ENCODE measurements at places on chromosomes 1 and 21.

DNA sequence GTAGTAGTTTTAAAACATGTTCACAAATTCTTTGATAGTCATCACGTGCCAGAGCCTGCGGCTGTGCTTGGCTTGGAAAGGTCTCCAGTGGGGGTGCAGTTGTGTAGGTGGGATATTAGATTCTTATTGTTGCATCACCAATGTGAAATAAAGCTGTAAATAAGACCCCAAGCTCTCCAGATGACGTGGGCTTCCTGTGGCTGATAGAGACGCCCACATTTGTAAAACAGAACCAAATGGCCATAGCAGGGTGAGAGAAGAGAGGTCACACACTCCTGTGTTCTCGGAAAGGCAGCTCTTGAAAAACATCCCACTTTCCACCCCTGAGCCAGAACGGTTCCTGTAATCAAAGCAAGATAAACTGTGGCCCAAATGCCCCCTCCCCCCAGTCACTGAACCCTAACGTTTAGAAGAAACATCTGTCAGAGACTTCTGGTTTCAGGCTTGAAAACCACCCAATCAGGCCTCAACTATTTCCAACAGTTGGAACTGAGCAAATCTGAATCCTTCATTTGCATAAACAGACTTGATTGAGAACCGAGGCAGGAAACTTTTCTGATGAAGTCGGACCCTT is 6.6 kb upstream of the NTPCR start:
- no peak for DNase-seq

GRCh38 chr1:91635763-91636162 is 135.1 kb downstream of the CDC7 start:
- no peak for DNase-seq

GRCh38 chr1:10557714-10558113 is 83.0 kb downstream of the PEX14 start:
- DNase-seq = no peak

DNA sequence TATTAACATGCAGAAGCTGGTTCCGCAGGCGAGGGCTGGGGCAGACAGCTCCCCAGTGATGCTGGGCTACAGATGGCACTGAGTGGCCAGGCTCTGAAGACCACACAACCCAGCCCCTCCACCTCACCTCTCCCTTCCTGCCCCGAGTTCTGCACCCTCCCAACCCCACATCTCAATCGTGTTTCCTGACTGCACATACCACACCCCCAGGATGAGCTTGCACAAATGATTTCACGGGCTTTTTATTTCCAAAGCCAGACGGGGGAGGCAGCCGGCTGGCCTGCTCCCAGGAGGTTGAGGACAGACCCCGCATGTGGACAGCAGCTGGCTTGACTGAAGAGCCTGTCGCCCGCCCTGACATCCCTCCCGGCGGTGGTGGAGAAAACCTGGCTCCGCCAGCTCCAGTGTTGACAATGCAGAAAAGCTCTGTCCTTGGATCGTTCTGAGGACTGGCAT is 21.4 kb upstream of the ALDH4A1 start:
- DNase-seq = no peak

DNA sequence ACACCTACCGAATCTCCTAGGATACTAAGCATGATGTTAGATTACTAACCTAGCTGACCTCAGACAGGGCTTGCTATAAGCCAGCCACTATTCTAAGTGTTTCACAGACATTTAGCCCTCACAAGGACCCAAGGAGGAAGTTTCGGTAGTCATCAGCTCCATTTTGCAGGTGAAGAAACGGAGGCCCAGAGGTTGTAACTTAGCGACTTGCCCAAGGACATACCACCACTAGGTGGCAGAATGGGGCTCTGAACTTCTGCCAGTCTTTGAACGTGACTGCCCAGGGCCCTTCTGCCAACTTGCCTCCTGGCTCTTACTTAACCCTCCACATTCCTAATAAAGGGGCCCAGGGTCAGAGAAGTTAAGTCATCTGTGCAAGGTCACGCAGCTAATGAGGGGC is 283.5 kb downstream of the C1orf94 start:
- DNase-seq = peak; percentile 9

DNA sequence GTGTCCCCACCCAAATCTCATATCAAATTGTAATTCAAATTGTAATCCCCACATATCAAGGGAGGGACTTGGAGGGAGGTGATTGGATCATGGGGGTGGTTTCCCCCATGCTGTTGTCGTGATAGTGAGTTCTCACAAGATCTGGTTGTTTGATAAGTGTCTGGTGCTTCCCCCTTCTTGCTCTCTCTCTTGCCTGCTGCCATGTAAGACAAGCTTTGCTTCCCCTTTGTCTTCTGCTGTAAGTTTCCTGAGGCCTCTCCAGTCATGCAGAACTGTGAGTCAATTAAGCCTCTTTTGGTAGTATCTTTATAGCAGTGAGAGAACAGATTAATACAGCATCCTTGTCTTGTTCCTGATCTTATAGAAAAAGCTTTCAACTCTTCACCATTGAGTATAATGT is 6.5 kb upstream of the LRRC39 start:
- no peak for DNase-seq

DNA sequence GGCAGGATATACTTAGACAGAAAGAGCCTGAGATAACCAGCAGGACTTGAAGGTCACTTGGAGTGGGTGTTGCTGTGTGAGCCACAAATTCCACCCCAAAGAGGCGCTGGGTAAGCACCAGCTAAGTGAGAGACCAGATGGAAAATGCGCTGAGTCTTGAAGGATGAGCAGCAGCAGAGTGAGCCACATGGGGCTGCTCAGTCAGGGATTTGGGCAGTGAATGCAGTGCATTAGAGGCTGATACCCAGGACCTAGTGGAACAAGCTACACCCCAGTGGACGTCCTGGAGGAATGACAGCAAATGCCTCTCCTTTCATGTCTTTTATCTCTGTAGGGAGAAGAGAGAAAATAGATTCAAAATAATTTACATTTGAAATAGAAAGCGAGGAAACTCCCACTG is 11.3 kb downstream of the GRIK1 start:
- no peak for DNase-seq

GRCh38 chr1:30005972-30006619 is 717.3 kb downstream of the MATN1 start:
- DNase-seq = no peak

GRCh38 chr1:228286505-228287417 is 78.9 kb downstream of the OBSCN start:
- no peak for DNase-seq

DNA sequence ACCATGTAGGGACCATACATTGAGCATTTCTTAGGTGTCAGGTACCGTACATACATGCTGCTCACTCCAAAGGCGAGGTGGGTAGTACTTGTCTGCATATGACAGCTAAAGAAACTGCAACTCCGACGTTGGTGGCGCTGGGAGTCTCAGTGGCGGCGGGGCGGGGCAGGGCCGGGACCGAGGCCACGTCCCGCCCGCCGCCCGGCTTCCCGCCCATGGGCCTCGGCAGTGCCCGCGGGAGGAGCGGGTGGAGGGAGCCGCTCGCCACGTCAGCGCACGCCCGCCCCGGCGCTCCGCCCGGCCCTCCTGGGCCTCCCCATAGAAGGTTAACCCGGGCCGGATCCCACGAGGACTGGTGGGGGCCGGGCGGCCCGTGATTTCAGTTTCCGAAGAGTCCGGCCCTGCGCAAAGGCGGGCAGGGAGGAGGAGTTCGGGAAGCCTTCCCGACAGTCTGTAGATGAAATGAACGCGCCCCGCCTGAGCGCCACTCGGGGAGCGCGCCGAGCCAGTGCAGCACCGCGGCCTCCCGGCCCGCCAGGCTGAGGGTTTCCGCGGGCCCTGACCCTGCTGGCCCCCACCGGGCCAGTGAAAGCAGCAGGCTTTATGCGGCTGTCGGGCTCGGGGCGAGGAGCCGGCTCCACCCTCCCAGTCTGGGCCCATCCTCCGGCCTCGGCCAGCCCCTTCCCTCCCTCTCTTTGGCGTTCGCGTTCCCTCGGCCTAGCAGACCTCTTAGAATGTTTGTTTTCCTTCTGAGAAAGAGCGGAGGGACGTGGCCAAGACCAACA is 119.9 kb upstream of the JUN start:
- DNase-seq = no peak

- no peak for DNase-seq
These were observed 310.3 kb downstream of the MATN1 start for GRCh38 chr1:30413111-30413440.

DNA sequence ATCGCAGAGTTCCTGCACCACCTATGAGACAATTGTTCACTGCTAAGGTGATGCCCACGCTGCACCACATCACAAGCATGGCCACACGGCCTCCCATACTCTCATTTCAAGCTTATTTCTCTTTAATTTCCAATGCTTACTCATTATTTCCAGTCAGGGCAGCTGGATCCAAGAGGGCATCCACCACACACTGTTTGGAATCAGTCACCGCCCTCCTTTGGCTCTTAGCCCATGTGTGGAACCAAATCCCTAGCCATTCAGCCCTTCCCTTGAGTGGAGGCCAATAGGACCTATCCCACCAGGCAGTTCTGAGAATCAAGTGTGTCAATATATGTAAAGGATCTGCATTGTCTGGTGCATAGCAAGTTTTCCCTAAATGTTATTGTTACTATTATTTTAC is 26.3 kb upstream of the PALMD start:
- DNase-seq = no peak

GRCh38 chr1:17992800-17993199 is 114.8 kb upstream of the IGSF21 start:
- no peak for DNase-seq

DNA sequence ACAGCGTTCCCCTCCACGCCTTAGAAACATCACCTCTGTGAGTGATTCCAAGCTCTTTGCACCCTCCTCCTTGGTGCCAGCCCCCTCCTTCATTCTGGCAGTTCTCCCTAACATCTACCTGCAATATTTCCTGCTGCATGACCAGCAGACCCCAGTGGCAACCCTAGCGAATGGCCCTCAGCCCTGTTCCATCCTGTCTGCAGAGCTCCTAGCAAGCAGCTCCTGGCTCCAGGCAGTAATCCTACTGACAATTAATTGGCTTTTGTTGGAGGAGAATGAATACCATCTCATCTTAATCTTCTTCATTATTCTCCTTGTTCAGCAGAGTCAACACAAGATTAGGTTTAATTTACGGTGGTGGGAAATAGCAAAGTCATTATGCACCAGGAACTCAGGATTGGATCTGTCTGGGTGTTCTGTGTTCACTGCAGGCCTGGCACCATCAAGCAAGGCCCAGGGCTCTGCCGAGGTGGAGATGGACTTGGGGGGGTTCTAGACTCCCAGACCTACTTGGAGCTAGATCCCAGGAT is 12.4 kb downstream of the FBXO2 start:
- DNase-seq = no peak

GRCh38 chr1:29631361-29631760 is 395.0 kb downstream of the PTPRU start:
- DNase-seq = no peak

DNA sequence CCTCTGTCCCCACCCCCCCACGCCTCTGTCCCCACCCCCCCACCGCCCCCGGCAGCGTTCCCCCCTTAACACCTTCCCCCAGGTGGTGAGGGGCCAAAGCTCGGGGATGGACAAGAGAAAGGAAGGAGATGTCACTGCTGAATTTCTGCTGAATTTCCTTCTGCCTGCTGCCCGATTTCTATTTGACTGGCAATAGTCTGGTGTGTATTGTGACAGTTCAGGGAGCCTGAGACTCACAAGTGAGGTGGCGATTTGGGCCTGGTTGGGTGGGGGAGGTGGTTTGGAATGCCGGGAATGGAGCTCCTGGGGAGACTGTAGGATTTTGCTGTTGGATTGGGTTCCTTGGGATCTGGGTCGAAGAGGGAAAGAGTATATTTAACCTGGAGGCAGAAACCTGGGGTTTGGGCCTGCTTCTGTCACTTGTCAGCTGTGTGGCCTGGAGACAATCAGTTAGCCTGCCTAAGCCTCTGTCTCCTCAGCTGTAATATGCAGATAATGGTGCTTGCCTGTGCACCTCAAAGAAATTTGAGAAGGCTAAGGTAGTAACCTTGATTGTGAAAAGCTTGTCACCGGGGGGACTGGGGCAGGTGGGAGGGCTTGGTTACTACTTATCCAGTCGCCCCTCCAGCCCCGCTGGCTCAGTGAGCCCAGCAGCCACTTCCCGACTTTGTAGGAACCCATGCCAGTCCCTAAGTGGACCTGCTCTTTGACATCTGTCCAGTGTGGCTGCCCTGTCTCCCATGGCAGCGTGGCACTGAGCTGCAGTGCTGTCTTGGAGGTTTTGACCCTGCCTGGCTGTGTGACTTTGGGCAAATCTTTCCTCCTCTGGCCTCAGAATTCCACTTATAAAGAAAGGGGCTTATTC is 7.7 kb upstream of the LMNA start:
- DNase-seq = no peak

DNA sequence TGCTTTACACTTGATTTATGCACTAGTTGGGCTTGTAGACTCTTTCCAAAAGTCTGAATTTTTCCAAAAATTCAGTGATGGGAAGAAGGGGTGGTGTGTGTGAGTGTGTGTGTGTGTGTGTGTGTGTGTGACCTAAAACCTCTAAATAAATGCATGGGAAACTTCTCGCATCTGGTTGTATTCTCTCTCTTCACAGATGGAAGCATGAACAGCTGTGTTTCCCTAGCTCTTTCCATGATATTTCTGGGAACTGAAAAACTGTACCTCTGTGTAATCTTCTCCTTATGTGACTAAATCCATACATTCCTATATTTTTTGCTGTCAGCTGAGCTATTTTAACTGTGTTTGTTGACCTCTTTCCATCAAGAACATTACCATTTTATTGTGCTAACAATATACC is 26.2 kb upstream of the CYYR1 start:
- DNase-seq = no peak

GRCh38 chr1:243620096-243620495 is 229.9 kb downstream of the AKT3 start:
- no peak for DNase-seq

- DNase-seq = peak; percentile 44
These were observed 2.4 kb downstream of the ID3 start for GRCh38 chr1:23556635-23557470.

GRCh38 chr1:226349801-226350518 is 41.0 kb upstream of the LIN9 start:
- DNase-seq = no peak

GRCh38 chr21:24941316-24942185 is 665.7 kb downstream of the MRPL39 start:
- no peak for DNase-seq

DNA sequence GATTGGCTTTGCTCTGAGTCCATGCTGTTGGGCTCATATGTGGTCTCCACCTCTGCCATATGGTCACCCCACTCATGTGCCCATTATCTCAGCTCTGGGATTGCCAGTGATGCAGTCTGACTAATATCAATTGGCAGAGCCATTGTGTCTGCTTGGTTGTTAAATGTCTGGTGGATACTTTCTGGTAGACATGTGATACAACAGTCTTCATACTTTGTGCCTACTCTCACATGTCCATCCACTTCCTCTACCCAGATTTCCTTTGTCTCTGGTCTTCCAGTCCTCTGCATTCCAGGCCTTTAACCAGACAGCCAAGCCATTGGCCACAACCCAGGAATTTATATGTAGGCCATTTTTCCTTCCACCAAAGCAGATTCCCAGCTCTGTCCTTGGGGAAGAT is 30.8 kb upstream of the DIPK1A start:
- DNase-seq = no peak

DNA sequence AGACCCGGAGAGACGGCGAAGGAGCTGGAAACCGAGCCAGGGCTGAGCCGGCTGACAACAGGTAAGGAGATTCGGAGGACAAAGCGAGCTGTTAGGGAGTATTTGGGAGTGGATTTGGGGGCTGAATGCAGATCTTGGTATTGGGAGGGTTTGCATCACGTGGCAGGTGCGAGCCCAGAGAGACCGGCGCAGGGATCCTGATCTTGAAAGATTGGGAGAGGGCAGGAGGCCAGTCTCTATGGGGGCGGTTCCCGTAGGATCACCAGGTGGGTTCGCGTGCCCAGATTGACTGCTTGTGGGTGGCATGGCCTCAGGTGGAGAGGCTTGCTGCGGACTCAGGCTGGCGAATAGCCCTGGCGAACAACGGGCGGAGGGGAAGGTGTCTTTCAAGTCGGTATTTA is 204 bp downstream of the CIART start:
- no peak for DNase-seq

- no peak for DNase-seq
These were observed 36.1 kb downstream of the CLSTN1 start for GRCh38 chr1:9787702-9788101.

Data from NCI-H187 (cell line).